ENCODE measurements at places on chromosomes 4 and X.
A peak's percentile ranks its signal among the peaks of the same experiment; 100 is the strongest.

- DNase-seq = no peak
These were observed 212.4 kb upstream of the NDST4 start for GRCh38 chr4:115325836-115326235.

DNA sequence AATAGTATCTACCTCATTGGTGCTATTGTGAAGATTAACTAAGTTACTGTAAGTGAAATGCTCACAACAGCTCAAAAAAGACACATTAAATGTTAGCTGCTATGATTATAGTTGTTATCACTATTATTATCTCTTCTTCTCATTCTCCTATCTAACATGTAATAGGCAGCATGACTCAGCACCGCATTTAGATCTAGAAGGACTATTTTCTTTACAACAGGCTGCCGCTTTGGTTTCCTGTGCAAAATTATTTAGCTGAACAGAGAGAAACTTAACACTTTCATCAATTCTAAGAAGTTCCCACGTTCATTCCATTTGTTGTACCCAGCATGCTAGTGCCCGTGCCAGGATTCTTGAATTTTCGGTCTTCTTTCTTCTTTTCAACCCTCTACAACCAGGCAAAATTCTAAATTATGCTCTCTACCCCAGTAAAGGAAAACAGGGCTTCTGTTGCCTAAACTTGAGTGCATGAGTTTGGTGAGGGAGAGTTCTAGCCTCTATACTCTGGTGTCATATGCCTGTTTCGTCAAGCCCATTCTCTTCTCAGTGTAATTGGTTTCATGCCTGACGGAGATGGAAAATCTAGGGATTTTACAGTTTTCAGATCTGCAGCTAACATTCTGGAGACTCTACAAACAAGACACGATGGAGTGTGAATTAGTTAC, 378.9 kb downstream of the PPP1R2C start:
- DNase-seq = no peak

DNA sequence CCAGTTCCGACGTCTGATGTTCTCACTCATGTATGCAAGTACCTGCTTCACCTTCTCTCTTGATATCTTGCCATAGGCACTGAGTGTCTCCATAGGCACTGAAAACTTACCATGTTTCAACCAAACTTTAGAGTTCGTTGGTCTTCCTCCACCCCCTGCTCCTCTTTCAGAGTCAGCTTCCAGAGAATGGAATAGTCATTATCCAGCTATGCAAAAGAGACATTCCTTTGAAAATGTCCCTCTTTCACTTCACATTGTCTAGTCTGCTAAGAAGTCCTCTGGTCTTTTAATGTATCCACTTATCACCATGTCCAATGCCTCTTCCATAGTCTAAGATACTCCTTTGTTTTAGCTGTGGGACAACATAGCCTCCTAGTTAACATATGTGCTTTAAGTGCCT, 566.0 kb upstream of the TENM3 start:
- peak; percentile 27 for DNase-seq

GRCh38 chr4:89598602-89599001, 238.4 kb downstream of the SNCA start:
- DNase-seq = no peak

DNA sequence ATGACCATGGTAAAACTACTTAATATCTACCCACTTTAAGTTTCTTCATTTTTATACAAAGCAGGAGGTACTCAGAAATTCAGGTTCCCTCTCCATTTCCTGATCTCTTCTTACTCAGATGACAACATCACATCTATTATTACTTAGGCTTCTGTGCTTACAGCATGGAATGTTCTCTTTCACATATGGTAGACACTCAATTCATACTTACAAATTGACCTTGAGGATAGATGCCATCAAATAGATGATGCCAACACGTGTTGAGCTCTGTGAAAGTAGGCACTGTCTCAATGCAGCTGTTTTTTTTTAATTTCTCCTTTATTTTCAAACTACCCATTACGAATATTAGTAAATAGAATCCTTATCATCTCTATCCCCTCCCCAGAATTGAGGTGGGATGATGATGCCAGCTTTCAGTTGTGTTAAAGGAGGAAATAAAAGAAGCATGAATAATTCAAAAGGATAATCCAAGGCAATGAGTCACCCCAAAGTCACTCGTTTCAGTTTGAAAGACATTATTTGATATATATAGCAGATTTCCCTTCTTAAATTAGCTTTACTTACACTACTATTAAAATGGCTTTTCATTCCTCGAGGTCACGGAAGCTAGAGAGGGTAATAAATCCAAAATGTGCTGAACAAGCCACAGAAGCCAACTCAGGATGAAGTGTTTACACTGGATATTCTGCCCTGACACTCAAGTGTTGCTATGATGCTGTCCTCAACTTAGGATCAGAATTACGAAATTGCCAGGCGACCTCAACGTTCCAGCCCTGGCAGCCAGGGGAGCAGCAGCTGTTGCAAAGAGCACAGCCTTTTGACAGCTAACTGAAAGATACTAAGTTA, 124.2 kb upstream of the EOLA2 start:
- peak; percentile 51 for DNase-seq

GRCh38 chr4:78297116-78297800, 240.1 kb downstream of the FRAS1 start:
- DNase-seq = peak; percentile 32

DNA sequence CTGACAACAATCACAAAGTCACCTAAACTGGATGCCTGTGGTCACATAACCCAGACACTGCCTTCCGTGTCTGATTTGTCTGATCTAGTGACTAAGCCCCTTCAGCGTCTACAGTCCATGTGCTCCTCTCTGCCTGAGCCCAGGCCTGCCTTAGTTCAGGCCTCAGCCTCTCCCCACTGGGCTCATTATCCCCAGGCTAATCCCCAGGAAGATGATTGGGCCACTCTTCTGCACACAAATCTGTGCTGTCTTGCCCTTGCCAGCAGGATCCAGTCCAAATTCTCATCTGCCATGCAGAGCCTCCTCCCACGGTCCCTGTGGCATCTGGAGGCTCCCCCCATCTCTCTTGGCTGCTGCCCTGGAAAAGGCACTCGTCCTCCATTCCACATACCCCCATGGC, 96.5 kb downstream of the SLC2A9 start:
- no peak for DNase-seq

DNA sequence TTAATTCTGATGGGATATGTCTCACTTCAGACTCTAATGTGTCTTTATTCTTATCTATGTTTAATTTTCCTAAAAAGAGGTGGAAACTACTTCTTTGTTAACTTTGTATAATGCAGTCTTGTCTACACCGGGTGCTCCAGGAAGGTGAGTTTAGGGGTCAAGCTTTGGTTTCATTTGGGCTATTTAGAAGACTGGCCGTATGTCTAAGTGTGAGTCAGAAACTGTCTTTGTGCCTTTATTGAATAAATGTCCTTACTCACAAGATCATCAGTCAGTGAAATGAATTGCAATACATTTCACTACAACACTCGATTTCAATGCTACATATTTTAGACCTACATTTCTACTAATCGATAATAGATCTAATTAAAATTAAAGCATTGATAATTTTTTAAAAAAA, 56.2 kb downstream of the PROM1 start:
- no peak for DNase-seq

- DNase-seq = no peak
These were observed 9.0 kb upstream of the DRP2 start for GRCh38 chrX:101210630-101211029.

- no peak for DNase-seq
These were observed 2.1 kb downstream of the SEPTIN11 start for GRCh38 chr4:76951672-76952010.

GRCh38 chr4:40662962-40663604, 33.4 kb upstream of the RBM47 start:
- peak; percentile 52 for DNase-seq

DNA sequence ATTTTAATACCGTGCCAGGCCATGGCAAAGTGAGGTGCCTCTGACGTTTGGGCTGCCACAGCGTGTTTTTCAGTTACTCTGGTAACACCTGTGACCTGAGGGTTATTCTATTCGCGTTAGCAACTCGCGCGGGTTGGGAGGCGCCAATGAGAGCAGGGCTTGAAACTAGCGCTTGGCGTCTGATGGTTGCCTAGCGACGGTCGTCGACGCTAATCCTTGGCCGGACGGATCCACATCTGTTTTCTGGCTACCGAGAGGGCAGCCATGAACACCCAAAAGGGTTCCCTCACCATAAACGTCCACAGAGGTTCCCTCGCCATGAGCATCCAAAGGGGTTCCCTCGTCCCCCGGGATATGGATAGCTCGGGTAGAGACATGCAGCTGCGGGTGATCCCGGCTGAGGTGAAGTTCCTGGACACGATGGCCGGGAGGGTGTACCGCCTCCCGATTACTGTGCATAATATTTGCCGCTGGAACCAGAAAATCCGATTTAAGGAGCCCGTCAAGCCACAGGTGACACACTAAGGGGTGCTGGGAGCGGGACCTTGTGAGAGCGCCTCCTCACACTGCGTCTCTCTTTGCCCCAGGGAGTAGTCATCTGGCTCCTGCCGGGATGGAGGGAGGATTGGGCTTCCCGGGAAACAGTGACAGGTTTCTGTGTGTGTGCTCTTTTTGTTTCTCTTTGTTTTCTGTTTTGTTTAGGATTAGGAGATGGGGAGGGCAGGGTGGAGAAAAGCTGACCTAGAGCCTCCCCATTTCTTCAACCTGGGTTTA, at the start of gene CFAP47:
TSS of gene CFAP47 (plus strand) at position 199 of the 774 bp plus-strand sequence. CDS start at position 265, 66 bp downstream.
- DNase-seq = no peak

- DNase-seq = no peak
These were observed 275.2 kb downstream of the SPRY1 start for GRCh38 chr4:123671636-123672404.

DNA sequence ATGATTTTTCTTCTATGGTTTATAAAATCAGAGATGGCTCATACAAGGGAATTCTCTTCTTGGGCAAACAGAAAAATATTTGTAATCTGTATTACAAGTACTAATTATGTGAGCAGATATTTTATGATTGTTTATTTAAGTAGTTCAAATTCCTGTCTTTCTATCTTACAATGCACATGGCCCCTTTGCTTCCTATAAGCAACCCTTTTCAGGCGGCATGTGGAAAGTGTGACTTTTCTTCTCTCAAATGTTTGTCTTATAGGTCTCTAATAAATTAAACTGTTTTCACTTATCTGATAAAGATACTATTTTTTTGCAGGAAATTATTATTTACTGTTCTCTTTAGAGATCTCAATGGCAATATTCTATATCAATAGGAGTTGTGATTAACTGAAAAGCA, 259.3 kb upstream of the MAGEB18 start:
- no peak for DNase-seq

- no peak for DNase-seq
These were observed 322.0 kb downstream of the STK32B start for GRCh38 chr4:5373327-5373726.

DNA sequence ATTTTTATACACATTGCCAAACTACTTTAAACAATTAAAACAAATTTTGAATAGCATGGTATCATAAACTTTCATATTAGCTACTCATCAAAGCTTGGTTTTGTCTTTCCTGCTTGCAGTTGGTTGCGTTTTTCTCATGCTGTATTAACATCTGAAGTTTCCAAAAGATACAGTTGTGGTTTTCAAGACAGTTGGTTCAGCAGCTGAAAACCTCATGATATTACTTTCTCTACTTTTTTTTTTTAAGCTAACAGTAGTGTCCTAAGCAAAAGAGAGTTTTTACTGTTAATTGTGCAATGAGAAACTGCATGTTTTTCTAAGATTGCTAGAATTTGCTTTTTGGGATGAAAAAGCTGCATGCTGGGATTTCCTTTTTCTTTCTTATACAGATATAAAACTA, 15.2 kb downstream of the RUFY3 start:
- no peak for DNase-seq

DNA sequence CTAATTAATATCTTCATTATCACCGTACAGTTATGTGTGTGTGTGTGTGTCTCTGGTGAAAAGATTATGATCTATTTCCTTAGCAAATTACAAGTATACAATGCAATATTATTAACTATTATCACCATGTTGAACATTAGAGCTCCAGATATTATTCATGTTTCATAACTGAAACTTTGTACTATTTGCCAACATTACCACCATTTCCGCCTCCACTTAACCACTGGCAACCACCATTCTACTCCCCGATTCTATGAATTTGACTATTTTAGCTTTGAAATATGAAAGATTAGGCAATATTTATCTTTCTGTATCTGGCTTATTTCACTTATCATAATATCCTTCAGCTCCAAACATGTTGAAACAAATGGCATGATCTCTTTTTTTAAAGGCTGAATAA, 717.9 kb downstream of the ARAP2 start:
- no peak for DNase-seq

- peak; percentile 23 for DNase-seq
These were observed 297.4 kb downstream of the ANKRD50 start for GRCh38 chr4:124415146-124415545.

- no peak for DNase-seq
These were observed 26.2 kb downstream of the ZNF827 start for GRCh38 chr4:145912376-145912775.

DNA sequence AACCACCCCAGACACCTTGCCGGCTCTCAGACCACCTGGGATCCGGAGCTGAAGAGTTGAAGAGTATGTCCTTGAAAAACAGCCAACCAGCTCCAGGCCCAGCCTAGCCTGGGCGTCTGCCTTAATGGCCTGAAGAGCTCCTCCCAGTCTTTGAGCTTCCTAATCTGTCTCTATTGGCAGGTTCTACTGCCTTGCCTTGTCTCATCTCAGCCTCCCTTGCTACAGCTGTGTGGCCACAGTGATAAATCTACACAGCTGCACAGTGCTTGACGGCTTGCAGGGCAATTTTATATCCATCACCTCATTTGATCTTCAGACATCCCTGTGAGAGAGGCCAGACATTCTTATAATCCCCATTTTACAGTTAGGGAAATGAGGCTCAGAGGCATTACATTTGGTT, 19.9 kb downstream of the AWAT2 start:
- DNase-seq = no peak

Measured in AG08395 (cell line).